Hepatic stellate cell (primary cell): ENCODE measurements at places on chromosomes 7 and 10.

- no peak for DNase-seq
Measured at GRCh38 chr10:99938563-99938962, 71.2 kb downstream of the DNMBP start.

DNA sequence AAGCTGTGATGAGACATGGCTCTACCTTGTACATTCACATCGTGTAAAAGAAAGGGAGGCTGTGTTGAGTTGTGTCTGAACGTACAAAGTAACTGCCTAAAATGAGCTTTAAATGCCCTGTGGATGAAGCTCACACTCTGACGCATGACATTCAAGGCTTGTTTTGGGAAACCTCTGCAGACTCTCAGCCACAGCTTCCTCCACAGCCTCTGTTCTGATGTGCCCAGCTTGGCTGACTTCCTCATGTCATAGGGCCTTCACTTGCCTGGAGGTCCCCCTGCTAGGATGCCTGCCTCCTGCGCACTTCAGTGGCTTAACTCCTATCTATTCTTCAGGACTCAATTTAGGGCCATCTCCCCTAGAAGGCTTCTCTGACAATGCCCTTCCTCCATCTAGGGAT is 230.0 kb upstream of the HABP2 start:
- DNase-seq: no peak

- no peak for DNase-seq
Measured at GRCh38 chr7:117478836-117479224, 995 bp upstream of the CFTR start.

DNA sequence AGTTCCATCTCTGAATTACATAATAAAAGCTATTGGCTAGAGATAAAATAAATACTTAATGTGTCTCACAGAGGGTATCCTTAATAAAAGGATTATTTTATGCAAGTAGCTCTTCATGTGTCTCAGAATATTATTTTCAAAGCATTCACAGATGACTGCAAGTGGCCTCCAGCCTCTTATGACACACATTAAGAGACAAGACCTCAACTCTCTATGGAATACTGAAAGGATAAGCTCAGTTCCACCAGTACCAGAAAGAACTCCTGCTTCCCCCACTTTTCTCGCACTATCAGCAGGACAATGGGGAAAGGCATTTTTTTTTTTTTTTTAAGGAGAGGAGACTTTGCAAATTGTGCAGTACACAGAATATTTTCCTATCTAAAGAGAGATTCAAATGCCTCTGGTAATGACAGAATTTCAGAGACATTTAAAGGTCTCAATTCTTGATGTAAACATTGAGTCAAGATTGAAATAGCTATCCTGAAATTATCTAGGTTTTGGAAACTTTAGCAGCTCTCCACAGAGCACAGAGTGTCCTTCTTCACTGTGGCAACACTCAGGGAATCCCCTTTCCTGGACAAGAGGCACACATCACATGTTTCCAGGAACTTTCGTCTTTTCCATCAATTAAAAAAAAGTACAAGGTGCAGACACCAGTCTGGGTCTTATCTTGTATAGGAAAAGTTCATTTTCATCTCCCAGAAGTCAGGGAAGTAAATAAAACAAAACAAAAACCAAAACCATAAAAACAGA is 122.0 kb upstream of the ANK3 start:
- no peak for DNase-seq

GRCh38 chr10:4754143-4754542 is 71.9 kb upstream of the AKR1E2 start:
- DNase-seq: no peak

GRCh38 chr10:99775850-99776249 is 6.6 kb upstream of the ABCC2 start:
- DNase-seq: peak; percentile 63

- DNase-seq: no peak
Measured at GRCh38 chr10:4301291-4302045, 516.5 kb upstream of the KLF6 start.

DNA sequence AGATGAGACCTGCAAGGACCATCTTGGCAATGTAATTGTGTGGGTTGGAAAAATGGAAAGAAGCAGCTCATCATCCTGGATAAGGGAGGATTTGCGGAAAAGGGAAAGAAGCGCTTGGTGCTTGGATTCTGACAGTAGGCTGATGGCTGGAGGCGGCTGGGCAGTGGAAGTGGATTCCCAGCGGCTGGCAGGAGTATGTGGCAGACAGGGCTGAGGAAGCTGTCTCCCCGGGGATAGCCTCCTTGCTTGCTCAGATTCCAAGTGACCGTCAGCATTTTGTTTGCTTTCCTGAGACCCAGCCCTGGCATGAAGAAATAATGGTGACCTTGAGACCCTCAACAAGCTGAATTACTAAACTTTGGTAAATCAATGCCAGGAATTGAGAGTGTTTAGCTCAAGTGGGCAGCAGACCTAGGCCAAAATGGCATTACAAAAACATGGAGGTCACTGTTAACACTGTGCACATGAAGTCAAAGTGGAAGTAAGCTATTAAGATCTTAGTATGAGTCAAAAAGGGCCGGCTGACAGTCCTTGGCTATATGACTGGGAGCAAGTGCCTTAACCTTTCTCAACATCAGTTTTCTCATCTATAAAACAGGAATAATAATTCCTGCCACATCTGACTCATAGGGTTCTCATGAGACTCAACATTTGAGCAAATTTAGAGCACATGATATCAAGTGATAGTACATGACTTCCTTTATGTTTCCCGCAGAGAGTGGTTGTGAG is 21.3 kb downstream of the SLC25A28 start:
- DNase-seq: no peak

DNA sequence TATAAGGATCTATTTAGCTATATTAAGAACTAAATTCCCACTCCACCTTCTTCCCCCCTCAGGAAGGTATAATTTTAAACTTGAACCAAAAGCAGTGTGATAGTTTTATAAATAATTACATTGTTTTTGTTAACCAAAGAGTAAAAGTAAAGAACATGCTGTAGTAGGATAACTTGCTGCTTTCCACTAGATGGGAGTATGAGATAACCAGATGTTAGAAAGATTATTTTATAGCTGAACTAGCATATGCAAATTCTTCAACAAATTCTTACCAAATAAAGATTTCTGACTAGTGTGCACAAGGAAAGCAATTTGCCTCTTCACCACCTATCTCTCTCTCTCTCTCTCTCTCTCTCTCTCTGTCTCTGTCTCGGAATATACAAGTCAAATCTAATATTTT is 31.8 kb downstream of the TES start:
- no peak for DNase-seq

DNA sequence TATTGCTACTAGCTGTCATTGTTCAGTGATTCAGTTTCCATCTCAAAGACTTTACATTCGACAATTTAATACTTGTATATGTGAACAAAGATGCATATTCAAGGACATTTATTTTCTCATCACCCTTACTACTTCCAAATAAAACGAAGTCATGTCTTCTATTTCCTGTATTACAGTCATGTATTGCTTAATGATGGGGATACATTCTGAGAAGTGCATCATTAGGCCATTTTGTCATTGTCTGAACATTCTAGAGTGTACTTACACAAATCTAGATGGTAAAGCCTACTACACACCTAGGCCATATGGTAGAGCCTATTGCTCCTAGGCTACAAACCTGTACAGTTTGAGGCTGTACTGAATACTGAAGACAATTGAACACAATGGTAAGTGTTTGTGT is 6.5 kb downstream of the C10orf95 start:
- no peak for DNase-seq

DNA sequence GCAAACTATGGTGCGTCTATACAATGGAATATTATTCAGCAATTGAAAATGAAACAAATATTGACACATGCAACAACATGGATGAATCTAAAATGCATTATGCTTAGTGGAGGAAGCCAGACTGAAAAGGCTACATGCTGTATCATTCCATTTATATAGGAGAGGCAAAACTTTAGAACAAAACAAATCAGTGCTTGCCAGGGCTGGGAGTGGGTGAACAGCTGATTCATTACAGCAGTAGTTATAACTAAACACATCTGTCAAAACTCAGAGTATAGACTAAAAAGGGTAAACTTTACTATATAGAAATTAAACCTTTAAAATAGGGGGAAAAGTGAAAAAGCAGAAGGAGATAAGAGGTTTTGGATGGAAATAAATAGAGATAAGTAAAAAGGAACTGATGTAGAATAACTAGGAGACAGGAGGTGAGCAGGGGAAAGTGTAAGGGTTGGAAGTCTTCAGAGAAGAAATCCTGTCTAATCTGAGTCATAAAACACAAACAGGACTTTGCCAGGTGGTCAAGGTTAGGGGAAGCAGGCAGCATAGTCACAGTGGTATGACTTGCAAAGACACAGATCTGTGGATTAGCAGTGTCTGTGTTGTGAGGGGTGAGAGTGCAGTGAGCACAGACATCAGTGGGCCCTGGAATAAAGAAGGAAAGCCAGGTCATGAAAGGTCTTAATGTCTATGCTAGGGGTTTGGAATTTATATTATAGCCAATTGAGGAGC is 349.8 kb downstream of the PHTF2 start:
- no peak for DNase-seq

GRCh38 chr10:110040767-110041478 is 33.1 kb downstream of the ADD3 start:
- DNase-seq: no peak

GRCh38 chr10:20911626-20912025 is 14.5 kb upstream of the NEBL start:
- no peak for DNase-seq

GRCh38 chr10:69869291-69869961 is 67.7 kb downstream of the COL13A1 start:
- peak; percentile 67 for DNase-seq

GRCh38 chr10:49431426-49431825 is 35.5 kb upstream of the DRGX start:
- DNase-seq: no peak

DNA sequence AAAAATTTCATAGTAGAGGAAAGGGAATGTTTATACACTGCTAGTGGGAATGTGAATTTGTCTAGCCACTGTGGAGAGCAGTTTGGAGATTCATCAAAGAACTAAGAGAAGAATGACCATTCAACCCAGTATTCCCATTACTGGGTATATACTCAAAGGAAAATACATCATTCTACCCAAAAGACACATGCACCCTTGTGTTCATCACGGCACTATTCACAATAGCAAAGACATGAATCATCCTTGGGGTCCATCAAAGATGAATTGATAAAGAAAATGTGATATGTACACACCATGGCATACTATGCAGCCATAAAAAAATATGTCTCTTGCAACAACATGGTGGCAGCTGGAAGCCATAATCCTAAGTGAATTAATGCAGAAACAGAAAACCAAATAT is 825.7 kb downstream of the TNS3 start:
- no peak for DNase-seq

DNA sequence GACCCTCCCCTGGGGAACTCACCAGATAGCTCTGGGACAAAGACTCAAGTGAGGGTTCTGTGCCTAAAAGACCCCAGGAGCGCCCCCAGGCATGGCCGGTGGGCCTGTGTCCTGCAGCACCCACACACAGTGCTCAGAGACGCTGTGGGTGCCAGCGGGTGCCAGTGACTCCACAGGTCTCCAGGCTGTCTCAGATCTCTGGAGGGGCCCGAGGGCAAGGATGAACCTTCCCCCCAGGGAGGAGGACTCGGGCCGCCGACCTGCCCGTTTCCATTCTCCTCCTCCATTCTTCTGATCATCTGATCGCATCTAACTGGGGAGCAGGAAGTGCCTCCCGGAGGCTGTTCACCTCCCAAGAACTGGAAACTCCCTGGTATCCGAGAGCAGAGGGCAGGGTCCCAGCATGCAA is 980 bp downstream of the ADAM8 start:
- DNase-seq: no peak

DNA sequence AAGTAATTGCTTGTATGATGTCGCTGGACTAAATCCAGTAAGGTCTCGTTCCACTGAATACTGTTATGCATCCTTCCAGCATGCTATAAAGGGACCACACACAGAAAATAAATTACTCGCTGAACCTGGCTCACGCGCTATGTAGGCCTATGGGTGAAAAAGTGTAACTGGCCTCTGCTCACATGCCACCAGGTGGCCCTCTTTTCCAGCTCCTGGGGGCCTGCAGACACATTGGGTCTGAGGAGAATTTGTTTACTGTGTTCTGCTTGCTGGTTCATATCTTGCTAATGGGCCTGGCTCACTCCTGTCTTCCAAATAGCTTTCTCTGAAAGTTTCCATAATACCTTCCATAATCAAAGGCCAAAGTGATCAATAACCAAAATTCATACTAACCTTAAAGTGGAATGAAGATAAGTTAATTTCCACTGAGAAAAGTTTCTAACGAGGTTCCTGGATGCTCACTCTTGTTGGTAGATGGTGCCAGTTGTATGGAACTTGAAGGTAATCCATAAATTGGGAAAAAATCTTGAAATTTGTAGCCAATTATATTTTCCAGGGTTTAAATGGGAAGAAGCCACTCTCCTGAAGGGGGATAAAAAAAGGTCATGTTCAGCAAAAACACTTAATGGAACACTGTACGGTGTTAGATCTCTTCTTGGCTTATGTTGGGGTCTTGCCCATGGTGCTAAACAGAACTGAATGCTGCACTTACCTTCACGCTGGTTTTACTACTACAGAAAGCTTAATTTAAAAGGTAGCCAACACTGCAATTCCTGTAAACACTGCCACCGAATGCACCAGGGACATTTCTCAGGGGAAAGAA is 27.0 kb upstream of the ZPBP start:
- no peak for DNase-seq

DNA sequence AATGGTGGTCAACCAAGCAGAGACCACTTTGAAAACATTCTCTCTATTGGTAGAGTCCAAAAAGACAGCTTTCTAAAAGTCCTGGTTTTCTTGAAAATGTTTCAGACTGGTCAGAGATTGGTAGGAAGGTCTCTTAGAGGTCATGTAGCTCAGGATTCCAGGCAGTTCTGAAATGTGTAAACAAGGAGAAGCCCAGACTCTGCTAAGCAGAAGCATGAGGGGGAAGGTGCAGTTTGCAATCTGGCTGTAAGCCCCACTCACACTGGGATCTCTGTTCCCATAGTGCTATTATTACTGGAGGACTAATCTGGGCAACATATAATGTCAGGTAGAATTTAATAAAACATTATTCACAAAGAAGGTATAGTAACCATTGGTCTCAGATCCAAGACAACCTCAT is 101.1 kb downstream of the MAGI2 start:
- no peak for DNase-seq

GRCh38 chr10:122725768-122726167 is 26.1 kb upstream of the C10orf120 start:
- no peak for DNase-seq

- peak; percentile 45 for DNase-seq
Measured at GRCh38 chr7:80018941-80019808, 115.5 kb upstream of the GNAI1 start.

- no peak for DNase-seq
Measured at GRCh38 chr7:78284945-78285344, 486.4 kb downstream of the PHTF2 start.

DNA sequence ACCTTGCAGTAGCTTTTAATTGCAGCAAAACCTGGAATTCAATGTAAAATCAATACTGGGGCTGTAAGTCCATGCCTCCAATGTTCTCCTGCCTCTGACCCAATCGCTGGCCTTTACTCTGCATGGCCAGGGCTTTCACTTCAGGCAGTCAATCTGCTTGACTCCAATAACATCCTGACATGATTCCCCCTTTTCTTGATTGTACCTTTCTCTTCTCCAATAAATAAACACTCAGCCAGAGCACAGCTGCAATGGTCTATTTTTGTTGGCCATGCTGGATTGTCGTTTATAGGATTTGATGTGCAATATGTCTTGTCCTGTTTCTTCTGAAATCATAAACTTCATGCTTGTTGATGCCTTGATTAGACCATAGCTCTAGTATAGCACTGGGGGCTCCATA is 97.8 kb upstream of the COL1A2 start:
- no peak for DNase-seq

- DNase-seq: no peak
Measured at GRCh38 chr10:114773197-114773532, 48.4 kb upstream of the FHIP2A start.

GRCh38 chr10:79111427-79111826 is 42.7 kb downstream of the ZMIZ1 start:
- no peak for DNase-seq
